ENCODE measurements at places on chromosomes 2 and 18. TPM values are rescaled to one million over a fixed set of nuclear protein-coding genes. Genes with fewer than 3 reads are reported as not detected.

The ERBB4 gene
- total RNA-seq: not detected

The PLEKHH2 gene
- 2.5 TPM for total RNA-seq

The CBLN2 gene
- not detected for total RNA-seq

The PRSS56 gene
- not detected for total RNA-seq

The KANSL1L gene
- total RNA-seq: 1.5 TPM

The GKN1 gene
- total RNA-seq: not detected

The KCNE4 gene
- 0.35 TPM for total RNA-seq

The RGPD3 gene
- total RNA-seq: 0.09 TPM

The C2orf72 gene
- not detected for total RNA-seq

The CYP27A1 gene
- total RNA-seq: 0.56 TPM

The CXCR1 gene
- not detected for total RNA-seq

The CYP26B1 gene
- 3.7 TPM for total RNA-seq

The ABCG5 gene
- total RNA-seq: not detected

The OSR1 gene
- 2.7 TPM for total RNA-seq

The MYOM1 gene
- 0.09 TPM for total RNA-seq

The PLGLB1 gene
- total RNA-seq: not detected

The UGT1A5 gene
- 3.2 TPM for total RNA-seq

The COL6A3 gene
- total RNA-seq: 55.6 TPM

The TAF4B gene
- 3.8 TPM for total RNA-seq

The SPP2 gene
- total RNA-seq: not detected

The REG1A gene
- total RNA-seq: not detected

The ALPG gene
- not detected for total RNA-seq

The TMEM169 gene
- total RNA-seq: 3.2 TPM

The FLACC1 gene
- not detected for total RNA-seq

The SLC5A6 gene
- total RNA-seq: 29.6 TPM
